SK-N-SH treated with all-trans-retinoic acid at 6 μM for 48 hours (cell line): ENCODE measurements at places on chromosomes 1 and 21.

DNA sequence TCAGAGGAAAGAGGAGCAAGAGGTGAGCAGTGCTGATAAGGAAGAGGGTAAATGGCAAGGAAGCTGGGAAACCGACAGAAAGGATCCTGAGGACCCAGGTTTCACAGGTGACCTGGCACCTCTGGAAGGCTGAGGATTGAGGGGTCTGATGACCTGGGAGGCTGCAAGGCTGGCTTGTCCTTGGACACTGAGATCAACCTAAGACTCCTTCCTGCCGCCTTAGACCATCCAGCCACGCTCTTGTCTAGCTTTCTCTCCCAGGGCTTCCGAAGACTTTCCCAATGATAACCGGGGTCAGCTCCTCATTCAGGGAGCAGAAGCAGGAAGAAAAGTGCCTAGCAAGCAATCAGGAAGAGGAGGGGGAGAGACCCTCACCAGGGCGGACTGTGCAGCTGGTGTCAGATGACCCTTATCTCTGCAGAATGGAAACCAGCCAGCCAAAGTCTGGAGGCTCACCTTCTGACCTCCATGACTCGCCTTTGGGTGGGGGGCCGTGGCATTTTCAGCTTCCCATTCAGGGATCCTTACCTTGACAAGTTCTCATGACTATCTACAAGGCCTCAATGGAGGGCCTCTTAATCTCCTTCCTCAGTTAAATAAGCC is 77.7 kb downstream of the CAPZB start:
- no peak for ATAC-seq

GRCh38 chr1:183957216-183957830 is 80.2 kb downstream of the COLGALT2 start:
- ATAC-seq: no peak

DNA sequence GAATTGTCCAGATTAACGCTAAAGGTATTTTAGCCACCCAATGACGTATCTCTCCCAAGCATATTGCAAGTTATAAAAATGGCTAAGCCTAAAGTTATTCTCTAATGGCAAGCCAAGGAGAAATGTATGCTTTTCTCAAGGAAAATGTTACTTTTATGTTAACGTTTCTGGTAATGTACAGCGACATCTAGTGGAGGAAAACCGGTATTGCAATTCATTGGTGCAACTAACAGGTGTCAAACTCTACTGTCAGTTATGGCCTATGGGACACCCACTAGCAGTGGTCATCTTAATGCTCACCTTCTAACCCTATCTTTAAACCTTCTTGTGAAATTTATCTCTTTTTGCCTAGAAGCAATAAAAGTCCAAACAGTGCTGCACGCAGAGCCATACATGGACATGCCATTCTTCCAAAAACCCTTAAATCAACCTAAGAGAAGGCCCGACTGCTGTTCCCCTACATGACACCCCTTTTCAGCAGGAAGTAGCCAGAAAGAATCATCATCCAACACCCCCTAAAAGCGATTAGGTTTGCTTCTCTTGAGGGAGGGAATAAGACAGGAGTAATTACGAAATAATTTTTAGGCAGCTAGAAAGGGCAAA is 68.7 kb upstream of the LRIF1 start:
- ATAC-seq: peak; percentile 49; the same call in 2 of the 3 replicates

DNA sequence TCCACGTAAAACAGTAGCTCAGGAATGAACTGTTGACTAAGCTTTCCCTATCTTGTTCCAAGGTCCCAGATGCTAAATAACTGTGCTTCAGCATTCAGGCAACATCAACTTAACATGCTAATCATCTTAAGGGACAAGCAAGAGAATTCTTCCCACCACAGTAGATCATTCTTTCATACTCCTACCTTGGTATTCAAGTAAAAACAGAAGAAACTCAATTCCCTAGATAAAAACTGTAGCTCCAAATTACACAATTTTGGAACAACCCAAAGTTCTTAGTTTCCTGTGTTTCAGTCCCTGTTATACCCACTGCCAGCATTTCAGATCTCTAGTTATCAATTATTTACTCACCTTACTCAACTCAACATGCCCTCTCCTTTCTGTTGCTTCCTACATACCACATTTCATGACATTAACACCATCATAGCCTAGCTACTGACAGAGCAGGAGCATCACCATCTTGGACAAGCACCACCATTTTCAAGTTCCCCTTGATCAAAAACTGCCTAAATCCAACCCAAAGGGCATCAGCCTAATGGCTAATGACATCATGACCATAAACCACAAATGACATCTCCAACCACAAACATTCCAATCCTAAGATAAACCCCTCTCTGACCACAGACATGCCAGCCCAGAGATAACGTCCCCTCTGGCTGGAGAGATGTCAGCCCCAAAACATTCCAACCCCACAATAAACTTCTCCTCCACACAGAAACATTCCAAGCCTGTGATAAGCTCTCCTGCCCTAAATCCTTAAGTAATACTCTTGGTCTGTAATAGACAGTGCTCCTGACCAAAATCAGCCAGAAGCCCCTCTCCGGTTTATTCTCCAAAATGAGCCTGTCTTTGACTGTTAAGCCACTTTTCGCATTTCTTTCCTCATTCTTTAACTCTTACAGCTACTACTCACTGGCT is 191.2 kb downstream of the RERE start:
- peak; percentile 93 for ATAC-seq

DNA sequence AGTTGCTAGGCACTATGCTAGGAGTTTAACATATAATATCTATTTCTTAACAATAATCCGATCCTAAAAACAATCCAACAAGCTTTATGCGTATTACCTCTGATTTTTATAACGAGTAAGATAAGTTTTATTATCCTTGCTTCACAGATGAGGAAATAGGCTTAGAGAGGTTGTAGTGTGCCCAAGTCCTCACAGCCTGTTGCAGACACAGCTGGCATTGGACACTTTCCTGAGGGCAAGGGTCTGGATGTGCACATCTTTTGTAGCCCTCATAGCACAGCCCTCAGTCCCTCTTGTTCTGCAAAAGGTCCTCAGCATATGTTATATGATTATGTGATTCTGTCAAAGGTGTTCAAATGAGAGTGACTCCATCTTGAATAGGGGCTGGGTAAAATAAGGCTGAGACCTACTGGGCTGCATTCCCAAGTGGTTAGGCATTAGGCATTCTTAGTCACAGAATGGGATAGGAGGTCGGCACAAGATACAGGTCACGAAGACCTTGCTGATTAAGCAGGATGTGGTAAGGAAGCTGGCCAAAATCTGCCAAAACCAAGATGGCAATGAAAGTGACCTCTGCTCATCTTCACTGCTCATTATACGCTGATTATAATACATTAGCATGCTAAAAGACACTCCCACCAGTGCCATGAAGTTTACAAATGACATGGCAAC is 75.7 kb upstream of the F3 start:
- ATAC-seq: peak; percentile 50; the same call in 2 of the 3 replicates
